ENCODE measurements at places on chromosomes 12 and 14.

- DNase-seq: no peak
Measured at GRCh38 chr12:64077922-64078321, 144.2 kb downstream of the KICS2 start.

DNA sequence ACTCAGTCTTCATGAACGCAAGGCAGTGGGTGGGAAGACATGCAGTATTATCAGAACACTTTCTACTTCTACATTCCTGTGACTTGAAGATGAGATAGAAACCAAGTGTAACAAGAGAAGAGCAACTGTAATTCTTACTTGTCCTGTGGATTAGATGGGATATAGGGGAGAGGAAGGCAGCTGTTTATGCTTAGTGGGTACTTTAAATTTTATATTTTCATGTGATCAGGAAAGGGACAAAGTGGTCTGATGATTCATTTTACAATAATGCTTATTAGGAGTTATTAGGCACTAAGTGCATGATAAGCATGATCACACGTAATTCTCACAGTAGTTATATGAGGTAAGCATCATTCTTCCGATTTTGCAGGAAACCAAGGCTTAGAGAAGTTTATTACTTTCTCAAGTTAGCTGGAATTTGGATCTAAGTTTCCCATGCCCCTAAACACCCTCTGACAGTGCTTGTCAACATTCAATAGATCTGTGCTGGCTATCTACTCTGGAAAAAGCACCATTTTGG is 52.7 kb downstream of the PTGER2 start:
- no peak for DNase-seq

GRCh38 chr14:106844608-106845285 is 1318.4 kb downstream of the TMEM121 start:
- DNase-seq: no peak

DNA sequence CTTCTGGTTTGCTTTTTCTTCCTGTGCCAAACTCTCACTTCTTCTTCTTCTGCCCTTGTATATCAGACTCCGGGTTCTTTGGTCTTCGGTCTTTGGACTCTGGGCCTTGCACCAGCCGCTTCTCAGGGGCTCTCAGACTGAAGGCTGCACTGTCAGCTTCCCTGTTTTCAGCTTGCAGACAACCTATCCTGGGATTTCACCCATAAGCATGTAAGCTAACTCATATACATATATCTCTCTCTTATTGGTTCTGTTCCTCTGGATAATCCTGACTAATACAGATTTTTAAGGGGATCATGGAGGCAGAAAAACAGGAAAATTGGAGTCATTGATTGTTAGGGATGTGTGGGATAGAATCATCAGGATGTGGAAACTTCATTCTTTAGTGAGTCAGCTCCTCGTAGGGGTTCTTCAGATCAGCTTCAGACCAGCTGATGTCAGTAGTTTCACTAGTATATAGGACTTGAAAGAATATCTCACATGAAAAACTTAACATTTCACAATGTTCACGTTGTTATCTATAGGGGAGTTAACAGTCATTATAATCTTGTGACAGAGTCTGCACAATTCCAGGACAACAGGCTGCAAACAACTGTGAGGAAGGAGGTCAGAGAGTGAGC is 102.9 kb downstream of the RASSF9 start:
- peak; percentile 76 for DNase-seq

GRCh38 chr12:122951406-122951805 is 14.9 kb downstream of the ABCB9 start:
- DNase-seq: peak; percentile 73

DNA sequence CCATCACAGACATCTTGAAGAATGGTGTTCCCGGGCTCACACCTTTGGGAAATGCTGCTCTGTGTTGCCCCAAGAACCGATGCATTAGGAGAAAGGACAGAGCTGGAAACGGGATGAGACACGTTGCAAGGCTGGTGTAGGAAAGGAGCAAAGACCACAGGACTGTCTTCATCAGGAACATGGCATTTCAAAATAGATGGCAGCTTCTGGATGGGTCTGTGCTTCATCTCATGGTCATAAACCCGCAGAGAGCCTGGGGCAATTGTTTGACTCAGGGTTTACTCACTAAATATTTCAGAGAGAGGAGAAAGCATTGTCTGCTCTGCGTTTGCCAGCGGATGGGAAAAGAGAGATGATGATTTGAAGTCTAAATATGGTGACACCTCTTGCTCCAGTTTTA is 76.3 kb downstream of the CACNA1C start:
- no peak for DNase-seq

GRCh38 chr12:65603438-65604351 is 220.6 kb upstream of the HMGA2 start:
- DNase-seq: peak; percentile 45

GRCh38 chr12:106767954-106768822 is 6.3 kb upstream of the RIC8B start:
- DNase-seq: no peak

GRCh38 chr14:97410667-97411620 is 613.8 kb downstream of the VRK1 start:
- DNase-seq: no peak

DNA sequence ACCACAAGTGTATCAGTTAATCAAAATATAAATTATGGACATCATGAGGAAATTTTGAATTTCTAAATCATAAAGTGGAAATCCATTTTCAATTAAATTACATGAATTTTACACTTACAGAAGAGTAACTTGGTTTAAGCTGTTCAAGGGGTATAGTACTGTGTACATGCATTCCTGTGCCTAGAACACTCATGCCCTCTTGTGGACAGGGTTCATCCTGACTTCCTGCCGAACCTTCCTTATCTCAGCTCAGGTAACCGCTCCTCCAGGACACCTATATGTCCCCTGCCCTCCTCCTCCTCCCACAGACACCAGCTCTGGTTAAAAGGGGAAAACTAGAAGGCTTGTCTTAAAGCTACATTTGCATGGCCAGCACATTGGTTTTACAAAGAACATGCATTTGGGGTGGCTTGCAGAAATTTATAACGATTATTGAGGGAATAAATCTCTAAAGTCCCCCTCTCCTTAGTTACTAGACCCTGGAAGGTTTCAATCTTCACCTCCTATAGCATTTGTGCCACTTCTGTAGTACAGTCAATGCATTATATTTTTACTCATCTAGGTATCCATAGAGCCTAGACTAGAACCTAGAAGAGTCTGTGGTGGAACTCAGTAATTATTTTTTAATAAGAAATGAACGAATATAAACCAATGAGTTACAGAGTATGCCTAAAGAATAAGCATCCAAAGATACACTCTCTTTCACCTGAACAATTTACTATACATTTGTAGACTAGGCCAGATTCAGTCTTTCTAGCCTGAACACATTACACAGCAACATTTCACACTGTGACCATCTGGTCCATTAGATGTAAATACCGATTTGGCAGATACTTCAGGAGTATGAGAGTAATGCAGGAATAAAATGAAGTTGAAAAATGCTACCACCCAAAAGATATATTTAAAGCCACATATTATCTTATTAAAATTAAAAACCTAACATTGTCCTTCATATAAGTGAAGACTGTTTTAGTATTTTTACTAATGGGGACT is 345.6 kb downstream of the PAWR start:
- peak; percentile 43 for DNase-seq

GRCh38 chr12:66190519-66191370 is 1.7 kb downstream of the IRAK3 start:
- DNase-seq: no peak

DNA sequence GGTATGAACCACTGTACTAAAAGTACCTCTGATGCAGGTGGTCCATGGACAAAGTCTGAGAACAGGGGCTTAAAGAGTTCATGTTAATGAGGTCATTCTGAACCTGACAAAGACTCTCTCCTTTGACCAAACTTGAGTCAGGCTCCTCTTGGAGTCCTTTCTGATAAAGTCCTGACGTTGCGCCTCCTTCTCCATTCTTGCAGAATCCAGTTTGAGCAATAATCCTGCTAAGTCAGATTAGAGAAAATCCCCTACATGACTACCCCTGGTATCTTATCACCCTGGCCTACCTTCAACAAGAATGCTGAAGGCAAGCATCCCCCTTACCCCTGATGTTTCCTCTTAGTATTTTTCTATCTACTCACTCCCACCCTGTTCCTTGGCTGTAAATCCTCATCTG is 46.0 kb upstream of the ISM2 start:
- no peak for DNase-seq

DNA sequence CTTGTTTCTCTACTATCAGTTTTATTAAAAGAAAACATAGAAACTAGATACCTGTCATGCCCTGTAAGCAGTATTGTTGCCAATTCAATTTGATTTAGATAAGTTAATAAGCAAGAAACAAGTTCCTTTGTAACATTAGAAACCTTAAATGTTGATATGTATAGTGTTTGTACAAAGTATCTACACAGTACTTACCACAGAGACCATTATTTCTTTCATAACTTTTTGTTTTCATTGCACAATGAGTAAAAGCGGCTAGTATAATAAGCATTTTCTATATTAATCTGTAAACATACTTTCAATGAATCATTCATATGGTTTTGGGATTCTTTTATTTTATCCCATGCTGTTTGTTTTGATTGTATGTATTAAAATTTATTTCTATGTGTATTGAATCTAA is 305.1 kb downstream of the TTC6 start:
- no peak for DNase-seq

GRCh38 chr12:115500872-115501271 is 776.6 kb downstream of the MED13L start:
- no peak for DNase-seq

- DNase-seq: no peak
Measured at GRCh38 chr12:76244300-76244699, 103.9 kb downstream of the BBS10 start.

DNA sequence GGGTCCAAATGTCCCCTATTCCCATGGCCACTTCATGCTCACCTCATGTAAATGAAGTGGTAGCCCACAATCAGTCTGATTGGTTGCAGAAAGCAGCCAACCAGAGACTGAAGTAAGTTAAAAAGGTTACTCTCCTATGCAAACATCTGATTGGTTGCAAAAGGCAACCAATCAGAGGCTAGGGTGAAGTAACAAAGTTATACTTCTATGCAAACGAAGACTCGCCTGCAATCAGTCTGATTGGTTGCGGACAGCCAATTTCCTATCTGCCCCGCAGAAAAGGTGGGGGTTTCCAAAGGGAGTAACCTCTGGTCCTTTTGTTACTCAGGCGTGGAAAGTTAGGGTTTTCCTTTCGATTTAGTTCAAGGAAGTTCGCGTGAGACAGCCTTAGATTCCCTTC is 208.1 kb upstream of the NEDD1 start:
- DNase-seq: peak; percentile 55

- no peak for DNase-seq
Measured at GRCh38 chr14:39957987-39958386, 525.8 kb upstream of the FBXO33 start.

DNA sequence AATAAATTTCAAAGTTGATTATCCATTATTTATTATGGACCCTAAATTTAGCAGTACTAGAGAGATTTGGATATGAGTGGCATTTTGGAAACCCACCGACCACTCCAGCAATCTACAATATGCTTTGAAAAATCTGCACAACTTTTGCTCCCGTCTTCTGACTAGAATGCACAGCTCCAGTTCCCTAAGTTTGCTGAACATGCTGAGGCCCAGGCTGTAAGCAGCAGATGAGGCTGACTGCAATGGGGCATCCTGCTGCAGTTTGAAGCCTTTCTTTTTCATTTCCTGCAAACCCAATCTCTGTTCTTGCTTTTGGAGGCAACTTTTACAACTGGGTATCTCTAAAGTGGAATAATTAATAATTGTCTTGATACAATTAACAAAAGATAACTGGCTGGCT is 405.8 kb downstream of the ATP23 start:
- no peak for DNase-seq

GRCh38 chr12:8696442-8697090 is 1.2 kb upstream of the RIMKLB start:
- peak; percentile 71 for DNase-seq

DNA sequence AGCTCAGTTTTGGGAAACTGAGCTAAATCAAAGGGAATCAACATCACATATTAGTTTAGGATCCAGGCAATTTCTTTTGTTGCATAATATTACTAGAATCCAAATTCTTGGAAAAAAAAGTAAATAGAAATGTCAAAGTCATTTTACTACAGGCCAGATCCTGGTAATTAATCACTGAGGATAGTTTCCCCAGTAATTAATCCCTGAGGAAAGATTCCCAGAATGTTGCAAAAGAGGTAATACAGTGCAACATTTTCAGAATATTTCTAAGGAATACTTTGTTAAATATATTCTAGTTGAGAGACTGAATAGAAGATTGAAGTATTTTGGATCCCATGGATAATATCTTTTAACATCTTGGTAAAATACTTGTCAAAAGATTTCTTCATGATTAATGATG is 207.0 kb upstream of the GARIN2 start:
- DNase-seq: no peak

DNA sequence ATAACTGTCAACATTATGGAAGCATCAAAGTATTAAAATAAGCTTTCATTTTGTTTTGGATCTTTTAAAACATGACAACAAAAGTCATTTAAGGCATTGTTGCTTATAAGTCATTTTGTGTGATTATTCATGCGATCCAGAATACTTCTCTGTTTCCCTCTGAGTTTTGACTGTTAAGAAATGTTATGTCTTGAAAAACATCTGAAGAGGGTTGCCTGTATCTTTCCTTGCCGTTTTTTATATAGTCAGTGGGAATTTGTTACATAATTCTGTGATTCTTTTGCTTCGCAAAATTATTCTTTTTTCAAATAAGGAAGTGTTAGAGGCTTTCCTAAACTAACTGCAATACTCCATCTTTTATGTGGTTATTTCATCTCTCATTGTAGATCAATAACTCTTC is 78.7 kb downstream of the SAMD4A start:
- DNase-seq: no peak

DNA sequence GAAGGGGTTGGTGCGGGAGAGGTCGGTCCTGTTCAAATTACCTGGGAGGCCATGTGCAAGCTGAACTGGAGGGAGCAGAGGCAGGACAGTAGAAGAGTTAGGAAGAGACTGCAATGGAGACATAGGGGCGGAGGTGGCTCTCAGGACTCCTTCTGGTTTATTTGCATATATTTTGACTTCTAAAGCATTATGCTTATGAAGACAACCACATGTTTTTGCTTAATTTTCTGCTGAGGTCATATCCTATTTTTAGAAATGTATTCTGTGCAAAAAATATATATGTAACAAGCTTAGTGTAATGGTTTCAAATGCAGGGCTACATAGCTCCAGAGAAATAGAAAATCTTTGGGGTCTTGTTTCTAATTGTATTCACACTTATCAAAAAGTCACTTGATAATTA is 137.0 kb upstream of the MDM1 start:
- DNase-seq: no peak

GRCh38 chr14:69612783-69613130 is 1.4 kb downstream of the SUSD6 start:
- DNase-seq: no peak

- DNase-seq: no peak
Measured at GRCh38 chr12:42744539-42745182, 155.1 kb upstream of the PRICKLE1 start.

DNA sequence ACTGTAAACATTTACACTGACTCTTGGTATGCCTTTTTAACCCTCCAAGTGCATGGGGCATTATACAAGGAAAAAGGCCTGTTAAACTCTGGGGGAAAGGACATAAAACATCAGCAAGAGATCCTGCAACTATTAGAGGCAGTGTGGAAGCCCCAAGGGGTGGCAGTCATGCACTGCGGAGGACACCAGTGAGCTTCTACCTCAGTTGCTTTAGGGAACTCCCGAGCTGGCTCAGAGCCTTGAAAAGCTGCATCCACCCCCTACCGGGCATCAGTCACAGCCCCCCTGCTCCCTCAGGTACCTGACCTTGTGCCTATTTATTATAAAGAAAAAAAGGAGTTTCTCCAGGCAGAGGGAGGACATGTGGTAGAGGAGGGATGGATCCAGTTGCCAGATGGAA is 695.6 kb upstream of the LMO3 start:
- DNase-seq: no peak

GRCh38 chr14:51605575-51605974 is 46.1 kb upstream of the FRMD6 start:
- no peak for DNase-seq

- no peak for DNase-seq
Measured at GRCh38 chr14:56587701-56588100, 8.1 kb downstream of the TMEM260 start.

Measured in small intestine (tissue), 16 donors.